Activated CD4-positive, CD25-positive, alpha-beta regulatory T cell treated with anti-CD3 and anti-CD28 coated beads, Interleukin-2, amount 50 U/mL, for 16 hours (primary cell): ENCODE measurements at places on chromosomes 12 and 14.

DNA sequence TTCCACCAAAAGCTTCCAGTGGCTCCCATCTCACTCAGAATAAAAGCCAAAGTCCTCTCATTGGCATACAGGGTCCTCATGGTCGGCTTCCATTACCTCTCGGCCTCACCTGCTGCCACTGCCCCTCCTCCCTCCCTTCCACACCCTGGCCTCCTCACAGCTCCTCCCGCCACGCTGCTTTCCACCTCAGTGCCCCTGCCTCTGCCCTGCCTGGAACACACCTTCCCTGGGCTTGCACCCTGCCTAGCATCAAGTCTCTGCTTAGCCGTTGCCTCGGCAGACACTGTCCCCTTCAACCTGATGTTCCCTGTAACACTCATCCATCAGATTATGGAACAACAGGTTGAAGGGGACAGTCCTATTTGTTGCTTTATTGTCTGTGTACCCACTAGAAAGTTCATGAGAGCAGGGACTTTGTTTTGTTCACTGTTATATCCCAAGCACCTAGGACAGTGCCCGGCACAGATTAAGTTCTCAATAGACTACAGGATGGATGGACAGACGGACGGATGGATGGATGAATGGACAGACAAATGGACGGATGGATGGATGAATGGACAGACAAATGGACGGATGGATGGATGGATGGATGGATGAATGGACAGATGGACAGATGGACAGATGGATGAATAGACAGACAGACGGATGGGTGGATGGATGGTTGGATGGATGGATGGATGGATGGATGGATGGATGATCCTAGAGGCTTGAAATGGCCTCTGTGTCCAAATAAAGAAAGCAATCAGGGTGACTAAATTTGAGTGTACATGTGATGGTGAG is 14.9 kb downstream of the FIGNL2 start:
- no peak for DNase-seq

DNA sequence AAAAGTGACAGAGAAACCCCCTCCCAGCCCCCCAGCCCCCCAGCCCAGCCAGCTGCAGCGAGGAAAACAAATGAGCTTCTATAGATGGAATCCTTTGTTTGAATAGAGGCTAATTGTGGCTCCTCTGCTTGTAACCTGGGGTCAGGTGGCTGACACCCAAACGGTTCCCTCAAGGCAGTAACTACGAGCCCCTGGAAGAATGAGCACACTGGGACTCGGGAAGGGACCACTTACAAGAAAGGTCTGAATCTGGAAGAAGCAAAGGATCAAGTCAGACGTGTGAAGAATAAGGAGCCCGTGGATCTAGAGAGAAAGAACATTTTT is 108.7 kb upstream of the FUT8 start:
- DNase-seq, result no peak

- DNase-seq, result no peak
Measured at GRCh38 chr14:87045956-87046355, 947.0 kb downstream of the GALC start.

- DNase-seq, result no peak
Measured at GRCh38 chr14:103862393-103862782, 15.0 kb upstream of the PPP1R13B start.

GRCh38 chr12:89706986-89707702 is 1.5 kb downstream of the ATP2B1 start:
- DNase-seq, result no peak

GRCh38 chr12:131636266-131636665 is 74.6 kb upstream of the SFSWAP start:
- no peak for DNase-seq

DNA sequence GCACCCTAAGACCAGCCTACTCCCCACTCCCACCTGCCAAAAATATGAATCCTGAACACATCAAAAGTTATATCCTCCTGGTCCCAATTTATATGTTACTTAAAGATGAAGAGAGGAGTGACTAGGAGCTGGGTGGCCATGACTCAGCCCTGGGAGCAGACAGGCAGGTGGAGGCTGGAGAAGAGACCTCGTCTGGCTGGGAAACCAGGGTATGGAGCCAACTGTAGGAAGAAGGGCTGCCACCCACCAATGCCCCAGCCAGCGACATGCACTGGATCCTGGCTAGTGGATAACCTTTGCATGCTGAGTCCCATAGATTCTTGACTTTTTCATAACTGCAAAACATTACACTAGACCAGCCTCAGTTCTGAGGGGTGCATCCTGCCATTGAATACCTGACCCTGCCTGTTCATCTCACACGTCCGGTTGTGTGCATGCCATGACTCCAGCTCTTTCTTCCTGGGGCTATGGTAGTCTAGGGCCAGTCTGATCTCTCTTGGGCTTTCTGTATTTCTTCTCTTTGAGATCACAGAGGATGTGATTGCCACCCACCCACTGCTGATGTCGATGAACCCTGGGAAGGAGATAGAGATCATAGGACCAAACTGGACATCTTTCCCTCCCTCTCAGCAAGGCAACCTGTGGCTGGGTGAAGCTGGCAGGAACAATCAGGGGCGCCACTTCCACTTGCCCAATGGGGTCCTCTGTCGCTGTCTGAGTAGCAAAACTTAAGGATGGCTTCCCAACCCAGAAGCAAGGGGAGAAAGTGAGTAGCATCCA is 69.6 kb upstream of the DDX11 start:
- DNase-seq, result no peak

DNA sequence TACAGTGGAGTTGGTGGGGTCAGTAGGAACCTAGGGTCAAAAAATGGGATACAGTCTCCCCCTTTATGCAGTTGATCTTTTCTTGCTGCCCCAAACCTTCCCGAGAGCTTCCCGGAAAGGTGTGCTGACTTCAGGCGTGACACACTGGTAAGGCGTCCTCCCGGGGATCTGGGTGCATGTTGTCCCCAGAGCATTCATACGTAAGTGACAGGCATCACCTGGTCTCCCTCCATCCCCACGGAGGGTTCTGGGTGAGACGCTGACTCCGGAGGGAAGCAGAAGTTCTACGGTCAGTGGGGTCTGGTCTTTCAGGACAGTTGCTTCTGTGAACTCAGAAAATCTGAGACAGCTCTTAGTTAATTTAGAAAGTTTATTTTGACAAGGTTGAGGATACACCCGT is 159.6 kb upstream of the RTL1 start:
- no peak for DNase-seq

- DNase-seq, result no peak
Measured at GRCh38 chr12:101761350-101761749, 22.1 kb upstream of the SYCP3 start.

DNA sequence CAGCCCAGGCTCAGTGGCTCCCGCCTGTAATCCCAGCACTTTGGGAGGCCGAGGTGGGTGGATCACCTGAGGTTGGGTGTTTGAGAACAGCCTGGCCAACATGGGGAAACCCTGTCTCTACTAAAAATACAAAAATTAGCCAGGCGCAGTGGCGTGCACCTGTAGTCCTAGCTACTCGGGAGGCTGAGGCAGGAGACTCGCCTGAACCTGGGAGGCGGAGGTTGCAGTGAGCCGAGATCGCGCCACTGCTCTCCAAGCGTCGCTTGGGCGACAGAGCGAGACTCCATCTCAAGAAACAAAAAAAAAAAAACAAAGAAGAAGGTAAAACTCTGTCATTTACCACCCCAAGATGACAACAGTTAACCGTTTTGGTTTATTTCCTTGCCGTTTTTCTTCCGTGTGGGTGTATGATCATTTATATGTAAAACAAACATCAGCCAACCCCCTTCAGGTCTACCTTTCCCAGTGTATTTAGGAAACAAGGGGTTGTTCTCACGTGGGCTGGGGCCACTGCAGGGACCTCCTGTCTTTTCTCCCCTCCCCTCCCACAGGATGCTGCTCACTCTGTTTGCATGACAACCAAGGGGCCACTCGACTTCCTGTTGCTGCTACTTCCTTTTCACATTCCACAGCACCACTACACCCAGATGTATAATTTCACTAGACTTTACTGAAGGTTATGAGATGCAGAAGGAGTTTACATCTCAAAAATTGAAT is 13.6 kb downstream of the TTC9 start:
- DNase-seq, result peak; percentile 51

GRCh38 chr14:105887692-105888091 is 361.3 kb downstream of the TMEM121 start:
- no peak for DNase-seq
